ENCODE measurements at places on chromosomes 13 and 19.

DNA sequence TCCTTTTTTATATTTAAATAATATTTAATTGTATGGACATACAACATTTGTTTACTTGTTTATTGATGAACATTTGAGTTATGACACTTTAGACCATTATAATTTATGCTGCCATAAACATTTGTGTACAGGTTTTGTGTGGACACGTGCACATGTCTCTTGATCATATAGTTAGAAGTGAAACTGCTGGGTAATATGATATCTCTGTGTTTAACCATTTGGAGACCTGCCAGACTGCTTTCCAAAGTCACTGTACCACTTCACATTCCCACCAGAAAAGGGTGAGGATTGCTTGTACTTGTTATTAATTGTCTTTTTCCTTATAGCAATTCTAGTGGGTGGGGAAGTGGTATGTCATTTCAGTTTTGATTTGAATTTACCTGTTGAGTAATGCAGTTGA lies 145.6 kb upstream of the KLHL1 start:
- no peak for DNase-seq

DNA sequence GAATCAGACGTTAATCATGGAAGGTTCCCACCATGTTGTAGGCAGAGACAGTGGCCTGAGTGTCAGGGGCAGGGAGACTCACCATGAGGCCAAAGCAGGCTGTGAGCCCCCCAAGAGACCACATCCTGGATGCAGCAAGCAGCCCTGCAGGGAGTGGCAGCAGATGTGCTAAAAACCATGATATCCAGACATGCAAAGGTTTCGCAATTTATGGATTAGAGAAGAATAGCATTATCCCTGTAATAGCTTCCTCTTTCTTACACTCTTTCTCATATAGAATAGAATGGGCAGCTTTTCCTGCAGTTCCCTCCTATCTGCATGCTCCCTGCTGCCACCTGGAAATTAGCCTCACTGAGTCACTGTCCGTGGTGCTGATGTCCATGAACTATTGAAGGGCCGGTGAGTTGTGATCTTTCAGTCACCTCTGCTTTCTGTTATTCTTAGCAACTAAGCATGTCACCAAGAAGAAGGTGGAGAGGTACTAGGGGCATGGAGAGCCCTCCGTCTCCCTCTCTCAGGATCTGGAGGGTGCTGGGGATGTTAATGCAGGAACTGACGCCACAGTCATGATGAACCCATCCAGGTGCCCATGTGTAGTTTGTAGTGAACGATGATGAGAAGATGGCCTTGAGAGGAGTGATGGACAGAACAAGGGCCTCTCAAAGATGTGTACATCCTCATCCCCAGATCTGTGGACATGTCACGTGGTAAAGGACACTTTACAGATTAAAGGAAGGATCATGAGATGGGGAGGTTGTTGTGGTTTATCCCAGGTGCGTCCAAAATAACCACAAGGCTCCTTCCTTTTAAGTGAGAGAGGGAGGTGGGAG lies 9.9 kb downstream of the CEACAM4 start:
- no peak for DNase-seq

- DNase-seq: no peak
These were observed 558.8 kb upstream of the KLHL1 start for GRCh38 chr13:70666883-70667556.

- peak; percentile 84 for DNase-seq
These were observed at the start of gene LSR for GRCh38 chr19:35248310-35249145. Gene LSR, plus strand, starts transcription at chr19:35249002. Its CDS starts 21 bp downstream, at chr19:35249023.

GRCh38 chr19:35784503-35785338 lies 9.4 kb downstream of the ARHGAP33 start:
- DNase-seq: no peak

DNA sequence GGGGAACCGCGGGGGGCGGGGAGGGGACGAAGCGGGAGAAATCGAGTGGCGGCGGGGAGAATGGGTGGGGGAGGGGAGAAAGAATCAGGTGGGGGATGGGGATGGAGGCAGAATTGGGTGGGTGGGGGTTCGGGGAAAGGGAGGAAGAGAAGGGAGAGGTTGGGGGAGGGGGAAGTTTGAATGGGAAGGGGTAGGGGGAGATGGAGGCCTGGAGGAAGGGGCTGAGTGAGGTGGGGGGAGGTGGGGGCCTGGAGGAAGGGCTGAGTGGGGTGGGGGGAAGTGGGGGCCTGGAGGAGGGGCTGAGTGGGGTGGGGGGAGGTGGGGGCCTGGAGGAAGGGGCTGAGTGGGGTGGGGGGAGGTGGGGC lies 403 bp upstream of the ADAMTS10 start:
- DNase-seq: no peak

Measured in activated gamma-delta T cell treated with Interleukin-2 at 50 U/mL for 16 hours (primary cell).